Stimulated activated CD8-positive, alpha-beta memory T cell treated with anti-CD3 and anti-CD28 coated beads, Interleukin-4, amount 100 ng/mL, for 1 hour (primary cell): ENCODE measurements at places on chromosomes 3 and 15.
A peak's percentile ranks its signal among the peaks of the same experiment; 100 is the strongest.

GRCh38 chr3:77147836-77148578 is 108.1 kb downstream of the ROBO2 start:
- DNase-seq: no peak

- no peak for DNase-seq
These were observed 105.2 kb downstream of the XXYLT1 start for GRCh38 chr3:195165790-195166189.

DNA sequence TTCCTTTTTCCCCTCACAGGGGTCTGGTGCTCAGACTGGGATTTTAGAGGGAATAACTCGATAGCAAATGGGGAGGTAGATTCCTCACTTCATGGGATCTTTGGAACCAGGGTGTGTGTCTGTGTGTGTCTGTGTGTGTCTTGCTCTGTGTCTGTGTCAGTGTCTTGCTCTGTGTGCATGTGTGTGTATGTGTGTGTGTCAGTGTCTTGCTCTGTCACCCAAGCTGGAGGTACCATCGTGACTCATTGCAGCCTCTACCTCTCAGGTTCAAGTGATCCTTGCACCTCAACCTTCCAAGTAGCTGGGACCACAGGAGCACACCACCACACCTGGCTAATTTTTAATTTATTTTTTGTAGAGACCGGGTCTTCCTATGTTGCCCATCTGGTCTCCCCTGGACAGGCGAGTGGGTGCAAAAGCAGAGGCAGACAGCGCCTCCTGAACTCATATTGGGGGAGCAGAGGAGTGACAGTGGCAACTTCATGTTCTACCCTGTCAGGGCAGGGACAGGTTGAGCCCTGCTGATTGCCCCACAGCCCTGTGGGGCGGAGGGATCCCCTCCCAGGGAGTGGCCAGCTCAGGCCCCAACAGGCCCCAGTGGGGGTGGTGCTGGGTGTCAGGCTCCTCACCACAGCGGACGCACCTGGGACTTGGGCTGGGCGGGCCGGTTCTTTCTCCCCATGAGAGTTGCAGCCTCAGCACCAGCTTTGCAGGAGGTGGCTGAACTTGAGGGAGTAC is 10.4 kb upstream of the SEMA4B start:
- DNase-seq: no peak

GRCh38 chr15:53038655-53038941 is 248.5 kb upstream of the ONECUT1 start:
- no peak for DNase-seq

- DNase-seq: no peak
These were observed 14.7 kb downstream of the FHIT start for GRCh38 chr3:61236556-61236955.

GRCh38 chr15:39781147-39781966 is 1.3 kb downstream of the FSIP1 start:
- DNase-seq: no peak

DNA sequence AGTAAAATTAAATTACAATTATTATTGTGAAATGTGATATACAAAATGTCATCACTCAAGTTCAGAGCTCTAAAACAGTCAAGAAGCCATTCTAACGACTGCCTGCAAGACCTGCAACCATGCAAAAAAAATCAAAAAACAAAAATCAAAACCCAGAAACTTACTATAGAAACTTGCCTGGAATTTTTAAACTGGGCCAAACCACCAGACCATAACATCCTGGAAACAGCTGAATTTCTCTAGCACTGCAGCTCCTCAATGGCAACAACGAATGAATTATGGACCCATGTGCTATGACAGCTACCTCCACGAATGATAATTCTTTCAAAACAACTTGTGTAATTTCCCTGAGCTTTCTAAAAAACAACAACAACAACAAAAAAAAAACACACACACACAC is 130.0 kb upstream of the KCNMB2 start:
- no peak for DNase-seq

DNA sequence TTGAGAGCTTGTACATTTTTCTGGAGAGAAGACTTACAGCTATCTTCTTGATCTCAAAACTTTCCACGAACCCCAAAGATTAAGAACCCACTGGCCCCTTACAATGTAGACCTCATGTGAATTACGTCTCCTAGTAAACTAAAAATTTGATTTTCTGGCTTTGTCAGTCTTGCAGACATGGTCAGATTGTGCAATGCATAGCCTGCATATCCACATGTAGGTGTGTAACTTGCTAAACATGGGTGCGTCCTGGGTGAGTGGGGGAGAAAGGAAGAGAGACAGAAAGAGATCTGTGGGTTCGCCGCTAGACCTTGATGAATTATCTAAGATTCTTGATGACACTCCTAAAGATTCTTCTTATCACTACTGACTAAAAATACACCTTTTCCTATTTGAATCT is 561.2 kb upstream of the MDFIC2 start:
- DNase-seq: no peak

DNA sequence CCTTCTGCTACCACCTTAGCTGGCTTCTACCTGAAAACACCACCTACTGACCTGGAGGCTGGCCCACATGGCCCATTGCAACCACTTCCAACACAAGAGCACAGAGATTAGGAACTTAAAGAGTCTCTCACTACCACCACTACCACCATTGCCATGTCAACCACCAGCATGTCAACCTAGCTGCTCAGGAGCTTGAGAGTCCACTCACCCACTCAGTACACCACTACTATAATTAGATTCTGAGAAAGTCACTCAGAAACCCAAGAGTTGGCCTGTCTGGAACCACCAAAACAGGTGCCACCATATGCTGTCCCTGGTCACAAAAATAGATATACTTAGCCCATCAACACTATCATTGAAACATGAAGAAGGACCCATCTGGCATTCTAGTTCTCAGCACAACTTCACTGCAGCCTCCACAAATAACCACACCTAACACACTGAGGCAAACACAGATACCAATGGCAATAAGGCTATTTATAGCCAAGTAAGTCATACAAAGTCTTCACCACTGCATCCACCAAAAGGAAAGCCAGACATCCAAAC is 806.7 kb upstream of the EPHA6 start:
- DNase-seq: no peak

GRCh38 chr3:144060881-144061280 is 89.3 kb downstream of the DIPK2A start:
- DNase-seq: no peak

- DNase-seq: no peak
These were observed 987 bp downstream of the PRTG start for GRCh38 chr15:55741833-55742497.

DNA sequence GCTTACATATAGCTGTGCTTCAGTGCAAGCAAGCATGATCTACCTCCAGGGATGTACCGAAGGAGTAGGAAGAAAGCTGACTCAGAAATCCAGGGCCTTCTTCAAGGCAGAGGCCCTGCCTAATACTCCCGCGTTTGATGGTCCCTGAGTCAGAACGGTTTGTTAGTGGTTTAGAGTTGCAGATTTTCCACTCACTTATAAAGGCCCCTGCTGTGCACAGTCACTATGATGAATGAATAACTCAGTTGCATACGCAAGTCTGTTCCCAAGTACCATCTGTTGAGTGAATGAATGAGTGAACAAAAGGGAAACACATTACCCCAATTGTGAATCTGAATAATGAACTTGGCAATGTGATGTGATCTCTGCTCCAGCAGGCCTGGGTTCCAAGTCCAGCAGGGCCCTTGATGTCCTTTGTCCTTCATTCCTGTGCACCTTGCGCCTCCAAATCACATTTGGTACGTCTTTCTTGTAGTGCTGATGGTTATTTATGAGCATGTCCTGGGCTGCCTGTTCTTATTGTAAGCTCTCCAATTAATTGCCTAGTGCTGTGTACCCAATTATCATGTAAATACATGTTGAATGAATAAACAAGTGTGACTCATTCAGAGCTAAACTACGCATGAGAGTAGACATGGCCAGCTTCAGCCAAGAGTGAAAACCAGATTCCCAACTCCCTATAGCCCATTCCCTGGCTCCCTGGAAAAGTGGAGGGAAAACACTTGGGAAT is 85.3 kb upstream of the LIMD1 start:
- no peak for DNase-seq

DNA sequence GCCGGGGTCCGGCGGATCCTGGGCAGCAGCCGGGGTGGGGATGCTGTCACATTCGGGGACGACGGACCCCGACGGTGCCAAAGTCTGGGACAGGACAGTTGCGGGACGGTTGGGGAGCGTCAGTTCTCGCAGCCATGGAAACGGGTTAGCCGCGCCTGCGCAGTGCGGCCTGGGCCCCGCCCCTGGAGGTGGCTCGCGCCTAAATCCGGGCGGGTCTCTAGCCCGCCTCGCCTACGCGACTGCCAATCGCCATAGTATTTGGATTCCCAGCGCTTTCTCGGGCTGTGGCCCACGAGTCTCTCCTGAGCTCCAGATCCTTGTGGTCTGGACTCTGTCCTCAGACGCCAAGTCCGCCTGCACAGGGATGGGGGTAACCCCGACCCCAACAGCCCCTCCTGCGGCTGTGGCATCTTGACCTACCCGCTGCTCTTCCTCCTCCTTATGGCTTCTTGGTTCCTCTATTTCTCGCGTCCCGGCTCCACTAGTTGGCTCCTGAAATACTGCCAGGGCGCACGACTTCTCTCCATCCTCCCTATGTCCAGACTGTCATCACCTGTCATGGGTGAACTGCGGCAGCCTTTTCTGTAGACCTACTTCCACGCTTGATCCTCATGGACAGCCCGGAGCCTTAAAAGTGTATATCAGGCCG is at the start of gene ZMYND10:
Gene ZMYND10, minus strand, starts transcription at position 147 of the 649 bp plus-strand sequence. CDS start 153 bp downstream, outside the sequence.
- DNase-seq: no peak

DNA sequence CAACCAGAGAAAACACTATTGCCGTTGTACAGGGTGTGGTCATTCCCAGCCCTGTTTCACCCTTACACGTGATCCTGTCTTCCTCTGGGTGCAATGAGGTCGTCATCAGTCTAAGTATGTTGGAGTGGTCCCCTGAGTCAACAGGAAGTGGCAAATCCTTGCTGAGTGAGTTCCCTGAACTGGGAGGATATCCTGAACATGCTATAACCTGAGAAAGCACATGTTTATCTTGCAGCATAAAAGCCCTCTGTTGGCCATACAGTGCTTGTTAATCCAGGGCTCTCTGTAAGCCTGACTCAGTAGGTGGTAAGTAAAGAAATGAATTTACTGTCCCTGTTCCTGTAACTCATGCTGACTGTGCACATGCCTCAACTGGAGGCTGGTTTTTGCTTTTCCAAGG is 477.8 kb upstream of the RGMA start:
- no peak for DNase-seq

DNA sequence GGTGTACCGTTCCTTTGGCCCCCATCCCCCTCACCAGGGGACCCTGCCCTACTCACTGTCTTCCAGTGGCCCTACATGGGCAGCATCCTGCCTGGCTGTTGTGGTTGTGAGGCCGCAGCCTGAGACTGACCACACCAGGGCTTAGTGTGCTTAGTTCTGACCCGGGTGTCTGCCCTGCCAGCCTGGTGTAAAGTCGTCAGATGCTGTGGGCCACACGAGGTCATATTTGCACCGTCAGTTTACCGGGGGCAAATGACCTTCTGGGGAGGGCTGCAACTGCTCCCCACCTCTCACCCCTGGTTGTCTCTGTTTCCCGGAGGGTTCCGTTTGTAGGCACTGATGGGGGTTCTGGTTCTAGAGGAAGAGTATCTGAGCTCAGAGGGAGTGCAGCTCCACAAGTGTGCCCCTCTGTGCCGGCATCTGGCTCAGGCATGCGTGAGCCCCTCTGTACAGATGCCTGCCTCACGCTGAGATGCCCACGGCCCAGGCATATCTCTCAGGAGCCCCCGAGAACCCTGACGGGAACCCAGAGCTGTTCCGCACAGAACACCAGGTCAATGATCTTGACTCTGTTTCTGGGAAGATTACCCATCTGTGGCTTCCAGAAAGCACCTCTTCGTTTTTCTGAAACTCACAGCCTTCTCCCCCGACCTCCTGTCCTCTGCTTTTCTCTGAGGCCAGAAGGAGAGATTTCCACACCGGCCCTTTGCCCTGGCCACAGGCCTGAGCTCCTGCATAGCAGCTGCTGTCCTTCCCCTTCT is 19.2 kb downstream of the KLF13 start:
- DNase-seq: no peak

DNA sequence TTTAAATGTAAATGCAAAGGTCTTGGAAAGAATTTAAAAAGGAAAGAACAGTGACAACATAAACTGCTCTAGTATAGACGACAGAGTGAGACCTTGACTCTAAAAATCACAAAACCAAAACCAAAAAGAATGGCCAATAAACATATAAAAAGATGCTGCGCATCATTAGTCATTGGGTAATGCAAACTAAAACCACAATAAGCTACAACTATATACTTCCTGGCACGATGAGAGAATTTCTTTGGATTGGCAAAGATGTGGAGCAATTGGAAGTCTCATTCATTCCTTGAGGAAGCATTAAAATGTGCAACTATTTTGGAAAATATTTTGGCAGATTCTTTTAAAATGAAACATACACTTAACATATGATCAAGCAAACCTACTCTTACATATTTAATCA is 98.7 kb upstream of the ZPLD1 start:
- DNase-seq: no peak

DNA sequence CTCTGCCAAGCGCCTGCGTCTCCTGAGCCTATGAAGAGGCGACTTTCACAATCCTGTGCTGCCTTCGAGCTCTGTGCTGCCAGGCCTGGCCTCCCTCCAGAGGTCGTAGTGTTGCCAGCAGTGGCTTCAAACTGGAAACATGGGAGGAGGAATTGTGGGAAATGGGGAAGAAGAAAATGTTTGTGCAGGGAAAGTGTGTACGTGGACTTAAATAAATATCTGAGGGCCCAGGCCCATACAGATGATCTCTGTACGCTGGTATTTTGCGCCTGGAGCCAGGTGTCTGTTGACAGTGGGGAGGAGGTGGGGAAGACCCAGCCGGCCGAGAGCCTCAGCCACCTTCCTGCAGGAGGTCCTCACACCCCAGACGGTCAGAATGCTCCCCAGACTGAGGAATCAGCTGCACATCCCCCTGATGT is 44.6 kb downstream of the ZBTB38 start:
- DNase-seq: no peak

GRCh38 chr3:112391648-112392047 is 58.7 kb downstream of the CD200 start:
- DNase-seq: no peak

DNA sequence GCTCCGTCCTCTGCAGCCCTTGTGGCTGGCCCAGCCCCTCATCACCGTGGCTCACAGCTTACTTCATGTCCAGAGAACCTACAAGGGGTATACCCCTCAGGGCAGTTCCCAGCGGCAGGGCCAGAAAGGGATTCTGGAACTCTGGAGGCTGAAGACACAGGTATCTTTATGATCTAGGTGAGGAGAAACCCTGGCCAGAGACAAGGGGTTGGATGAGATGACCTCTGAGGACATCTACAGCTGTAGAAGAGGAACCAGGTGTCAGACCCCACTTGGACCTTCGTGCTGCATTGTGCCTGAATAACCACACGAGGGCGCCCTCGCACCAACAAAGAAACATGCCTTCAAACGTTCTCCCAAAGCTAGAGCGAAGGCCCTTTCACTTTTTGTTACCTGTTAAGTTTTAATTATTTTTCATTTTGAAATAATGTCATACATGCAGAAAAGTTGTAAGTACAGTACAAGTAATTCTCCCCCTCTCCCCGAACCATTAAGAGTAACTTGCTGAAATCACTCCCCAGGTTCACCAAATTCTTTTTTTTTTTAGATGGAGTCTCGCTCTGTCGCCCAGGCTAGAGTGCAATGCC is 118.7 kb upstream of the SMAD3 start:
- DNase-seq: peak; percentile 41
